Astrocyte of the cerebellum (primary cell): ENCODE measurements at places on chromosomes 6 and 20.

- DNase-seq = peak; percentile 79
Observed at GRCh38 chr6:3500262-3501014, 43.6 kb upstream of the SLC22A23 start.

- peak; percentile 80 for DNase-seq
Observed at GRCh38 chr6:118387921-118388701, 160.0 kb upstream of the PLN start.

DNA sequence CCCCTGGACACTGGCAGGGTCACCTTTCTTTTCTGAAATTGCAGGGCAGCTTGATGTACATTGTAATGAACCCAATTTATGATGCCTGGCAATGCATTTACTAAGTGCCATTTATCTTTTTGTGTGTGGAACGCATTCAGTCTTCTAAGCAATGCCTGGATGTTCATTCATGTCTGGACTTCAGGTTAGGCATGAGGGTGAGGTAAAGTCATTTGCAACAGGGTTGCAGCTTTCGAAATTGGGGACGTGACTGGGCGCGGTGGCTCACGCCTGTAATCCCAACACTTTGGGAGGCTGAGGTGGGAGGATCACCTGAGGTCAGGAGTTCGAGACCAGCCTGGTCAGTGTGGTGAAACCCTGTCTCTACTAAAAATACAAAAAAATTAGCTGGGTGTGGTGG is 134.6 kb downstream of the SOX4 start:
- DNase-seq = no peak

DNA sequence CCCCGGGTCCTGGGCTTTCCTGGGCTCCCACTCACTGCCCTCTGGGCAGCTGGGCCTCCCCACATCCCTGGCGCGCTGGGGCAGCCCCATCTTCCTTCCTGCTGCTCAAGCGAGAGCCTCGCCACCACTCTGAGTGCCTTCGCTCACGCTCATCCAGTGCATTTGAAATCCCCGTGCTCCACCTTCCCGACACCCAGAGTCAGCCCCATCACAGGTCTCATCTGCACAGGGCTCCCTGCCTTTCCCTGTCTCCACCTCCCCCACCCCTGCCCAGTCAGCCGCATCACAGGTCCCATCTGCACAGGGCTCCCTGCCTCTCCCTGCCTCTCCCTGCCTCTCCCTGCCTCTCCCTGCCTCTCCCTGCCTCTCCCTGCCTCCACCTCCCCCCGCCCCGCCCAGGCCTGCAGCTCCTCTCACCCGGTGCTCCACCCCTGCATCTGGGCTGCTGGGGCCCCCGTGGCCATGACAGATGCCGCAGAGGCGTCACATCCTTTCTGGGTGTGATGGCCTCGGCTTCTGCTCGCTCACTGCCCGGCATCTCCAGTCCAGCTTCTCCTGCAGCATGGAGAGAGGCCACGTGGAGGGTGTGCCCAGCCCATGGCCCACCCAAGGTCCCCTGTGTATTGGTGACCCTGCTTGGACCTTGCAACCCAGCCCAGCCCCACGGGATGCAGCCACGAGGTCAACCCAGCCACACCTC is 9.0 kb upstream of the BHLHE23 start:
- no peak for DNase-seq

- no peak for DNase-seq
Observed at GRCh38 chr6:36867471-36868224, 7.0 kb downstream of the PPIL1 start.

DNA sequence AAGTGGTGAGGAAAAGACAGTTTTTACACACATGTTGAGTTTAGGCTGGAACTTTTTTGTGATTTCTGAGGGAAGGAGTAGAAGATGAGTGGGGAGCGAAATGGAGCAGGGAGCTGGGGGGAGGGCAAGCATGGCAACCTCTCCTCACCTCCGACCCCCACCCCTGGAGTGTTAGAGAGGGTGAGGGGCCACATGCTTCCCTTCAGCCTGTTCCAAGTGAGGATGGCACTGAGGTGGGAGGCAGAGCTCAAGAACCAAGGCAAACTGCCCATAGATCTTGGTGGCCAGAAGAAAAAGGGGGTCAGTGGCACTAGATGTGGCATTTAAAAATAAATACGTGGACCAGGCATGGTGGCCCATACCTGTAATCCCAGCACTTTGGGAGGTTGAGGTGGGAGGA is 4.8 kb downstream of the TTBK1 start:
- DNase-seq = no peak

- no peak for DNase-seq
Observed at GRCh38 chr6:41255638-41256246, 27.6 kb downstream of the TREML4 start.

DNA sequence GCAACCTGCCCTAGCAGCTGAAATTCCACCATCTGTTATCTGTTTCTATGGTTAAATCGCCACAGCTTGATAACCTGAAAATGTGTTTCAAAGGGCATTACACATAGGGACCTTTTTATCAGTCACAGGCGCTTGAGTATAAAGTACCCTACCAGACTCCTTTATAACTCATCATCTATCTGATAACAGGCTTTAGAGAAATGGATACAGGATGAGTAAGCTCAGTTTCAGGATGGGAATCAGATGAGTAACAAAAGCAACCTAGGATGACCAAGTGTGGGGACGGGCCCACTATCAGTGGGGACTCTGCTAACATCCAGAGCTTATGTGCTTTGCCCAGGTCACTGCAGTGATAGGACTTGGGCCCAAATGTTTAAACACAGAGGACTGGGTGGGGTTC is 75.6 kb downstream of the PRND start:
- no peak for DNase-seq

- no peak for DNase-seq
Observed at GRCh38 chr6:115891750-115892149, 168.9 kb downstream of the FRK start.

DNA sequence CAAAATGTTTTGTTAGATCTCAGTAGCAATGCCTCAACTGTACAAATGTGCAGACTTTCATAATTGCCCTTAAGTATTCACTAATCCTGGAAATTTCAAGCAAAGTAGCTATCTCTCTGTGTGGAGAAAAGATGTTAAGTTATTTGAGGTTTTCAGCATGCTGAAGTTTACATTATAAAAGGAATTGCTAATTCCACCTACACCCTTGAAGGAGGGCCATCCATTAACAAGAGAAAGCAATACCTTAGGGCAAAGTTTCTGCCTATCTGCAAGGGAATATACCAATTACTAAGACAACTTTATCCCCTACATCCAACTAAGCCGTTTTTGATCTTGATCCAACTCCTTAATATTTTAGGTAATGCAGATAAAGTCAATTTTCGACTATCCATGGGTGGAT is 380.7 kb upstream of the BTBD3 start:
- DNase-seq = no peak

DNA sequence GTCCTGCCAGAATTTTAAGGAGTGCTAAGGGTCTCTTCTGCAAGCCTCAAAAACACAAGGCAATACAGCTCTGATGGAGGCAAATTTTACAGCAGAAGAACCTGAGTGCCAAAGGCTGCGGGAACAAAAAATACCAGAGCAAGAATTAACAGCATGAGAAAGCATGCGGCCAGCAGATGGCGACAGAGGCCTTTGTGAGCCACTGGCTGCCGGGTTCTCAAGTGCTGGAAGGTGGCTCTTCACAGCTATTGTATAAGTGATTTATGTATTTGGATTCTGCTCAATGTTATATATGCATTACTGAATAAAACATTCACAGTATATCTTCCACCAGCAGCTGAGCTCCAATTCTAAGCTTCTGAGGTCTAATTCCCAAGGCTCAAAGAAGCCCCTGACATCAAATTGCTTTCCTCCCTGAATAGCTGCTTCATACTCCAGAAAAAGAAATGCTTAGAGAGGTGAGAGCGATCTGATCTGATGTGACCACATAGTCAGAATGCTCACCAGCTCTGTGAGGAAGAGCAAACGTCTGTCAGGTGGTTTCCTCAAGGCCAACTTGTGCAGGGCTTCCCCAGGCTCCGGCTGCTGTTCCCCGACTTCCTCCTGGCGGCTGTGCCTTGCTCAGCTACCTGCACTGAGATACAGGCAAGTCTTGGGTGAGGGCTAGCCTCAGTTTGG is 58.6 kb downstream of the PPP1R3G start:
- peak; percentile 76 for DNase-seq

DNA sequence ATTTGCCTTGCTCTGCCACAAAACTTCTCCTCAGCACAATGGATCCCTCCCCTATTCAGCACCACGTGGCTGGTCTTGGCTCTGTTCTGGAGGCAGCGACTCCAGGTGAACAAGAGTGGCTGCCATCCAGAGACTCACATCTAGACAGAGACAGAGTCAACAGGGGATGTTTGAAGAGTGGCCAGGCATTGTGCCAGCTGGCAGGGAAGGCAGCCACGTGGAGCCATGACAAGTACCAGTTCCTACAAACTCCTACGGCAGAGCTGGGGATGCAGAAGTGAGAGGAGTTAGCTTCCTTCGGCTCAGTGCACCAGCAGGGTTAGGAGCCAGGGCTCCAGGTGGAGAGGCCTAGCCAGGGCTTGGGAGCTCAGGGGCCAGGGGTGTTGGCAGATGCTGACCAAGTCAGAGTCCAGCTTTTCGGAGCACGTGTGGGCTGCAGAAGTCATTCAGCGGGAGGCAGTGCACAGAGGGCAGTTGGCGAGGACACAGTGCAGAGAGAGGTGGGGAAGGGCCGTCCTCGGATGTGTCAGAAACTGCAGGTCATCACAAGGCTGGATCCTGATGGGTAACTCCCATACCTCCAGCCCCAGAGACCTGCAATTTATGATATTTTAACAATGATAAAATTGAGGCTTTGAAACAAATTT is 171.7 kb upstream of the PDE10A start:
- peak; percentile 11 for DNase-seq

GRCh38 chr6:54802775-54803634 is 43.6 kb upstream of the FAM83B start:
- peak; percentile 46 for DNase-seq

- no peak for DNase-seq
Observed at GRCh38 chr20:41279546-41280225, 37.8 kb downstream of the ZHX3 start.

DNA sequence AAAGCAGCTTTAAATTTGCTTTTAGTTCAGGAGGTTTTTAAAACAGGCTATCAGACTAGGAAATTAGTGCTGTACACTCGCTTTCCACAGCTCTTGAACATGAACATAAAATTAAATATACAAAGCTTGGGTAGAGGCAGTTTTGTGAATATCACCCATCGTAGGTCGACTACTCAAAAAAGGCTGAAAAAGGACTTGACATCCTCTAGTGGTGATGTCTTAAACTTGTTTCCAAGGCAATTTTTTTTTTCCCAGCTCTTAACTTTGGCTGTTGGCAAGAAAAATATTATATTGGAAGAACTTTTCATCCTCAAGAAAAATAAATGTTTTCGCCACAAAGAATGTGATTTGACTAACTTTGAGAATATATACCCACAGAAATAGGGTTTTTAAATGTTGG is 2.9 kb downstream of the MAP7 start:
- DNase-seq = peak; percentile 34

DNA sequence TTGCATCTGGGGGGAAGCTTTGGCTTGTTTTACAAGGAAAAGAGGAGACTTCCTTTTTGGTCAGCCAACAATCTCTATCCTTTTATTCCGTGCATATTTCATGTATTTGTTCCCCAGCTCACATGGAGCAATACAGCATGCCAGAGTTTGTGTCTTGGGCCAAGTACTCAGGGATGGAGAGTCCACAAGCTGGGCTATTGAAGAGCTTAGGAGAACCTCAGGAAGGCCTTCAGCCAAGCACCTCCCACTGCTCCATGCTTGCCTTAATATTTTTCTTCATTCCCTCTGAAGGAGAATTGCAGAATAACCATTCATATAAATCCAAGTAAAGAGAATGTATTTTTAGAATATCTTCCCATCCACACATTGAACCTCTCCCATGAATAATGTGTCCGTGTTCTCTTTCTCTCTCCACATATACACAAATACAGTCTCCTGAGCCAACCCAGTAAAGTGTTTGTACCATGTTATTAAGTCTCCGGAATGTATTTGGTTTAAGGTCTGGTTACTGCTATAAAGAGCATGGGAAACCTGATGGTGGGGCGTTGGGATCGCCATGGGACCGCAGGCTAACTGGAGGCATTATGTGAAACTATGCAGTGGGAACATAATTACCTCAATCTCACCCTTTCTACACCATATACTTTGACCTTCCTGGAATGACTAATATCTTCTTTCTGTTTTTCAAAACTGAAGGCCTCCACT is 3.0 kb downstream of the LAMA4 start:
- DNase-seq = no peak

DNA sequence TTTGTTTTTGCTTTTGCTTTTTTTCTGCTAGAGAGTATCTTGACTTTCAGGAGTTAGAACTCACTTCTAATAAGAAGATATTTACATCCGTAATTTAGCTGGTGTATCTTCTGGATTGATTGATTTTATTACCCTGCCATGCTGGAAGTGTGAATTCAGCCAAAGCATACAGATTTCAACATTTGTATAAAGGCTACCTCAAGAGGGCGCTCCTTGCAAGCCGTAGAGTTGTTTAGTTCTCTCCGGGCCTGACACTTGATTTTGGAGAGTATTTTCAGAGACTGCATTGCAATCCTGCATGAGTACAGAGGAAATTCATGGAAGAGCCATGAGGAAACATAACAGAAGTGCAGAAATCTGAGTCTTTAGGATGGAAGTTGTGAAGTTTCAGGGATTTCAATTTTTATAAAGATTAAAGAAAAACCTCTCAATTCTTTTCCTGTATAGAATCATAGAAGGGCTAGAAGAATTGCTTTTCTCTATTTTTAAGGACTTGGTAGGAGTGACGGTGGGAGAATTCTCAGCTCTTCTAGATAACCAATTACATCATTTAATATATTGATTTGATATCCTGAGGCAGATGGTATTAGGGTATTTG is 66.7 kb upstream of the TIAM2 start:
- peak; percentile 66 for DNase-seq

- no peak for DNase-seq
Observed at GRCh38 chr6:140077827-140078560, 703.5 kb upstream of the CITED2 start.

DNA sequence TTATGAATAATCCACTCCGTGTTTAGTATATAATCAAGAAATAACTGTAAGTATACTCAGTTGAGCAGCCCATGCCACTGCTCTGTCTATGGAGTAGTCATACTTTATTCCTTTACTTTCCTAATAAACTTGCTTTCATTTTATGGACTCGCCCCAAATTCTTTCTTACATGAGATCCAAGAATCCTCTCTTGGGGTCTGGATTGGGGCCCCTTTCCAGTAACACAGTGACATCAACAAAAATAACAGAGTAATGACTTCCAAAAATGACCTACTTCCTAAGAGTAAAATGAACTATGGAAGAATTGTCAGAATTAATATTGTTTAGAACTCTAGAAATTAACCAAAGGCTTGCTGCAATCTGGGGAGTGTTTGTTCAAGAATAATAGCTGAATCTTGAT is 8.8 kb downstream of the OR2H1 start:
- no peak for DNase-seq

DNA sequence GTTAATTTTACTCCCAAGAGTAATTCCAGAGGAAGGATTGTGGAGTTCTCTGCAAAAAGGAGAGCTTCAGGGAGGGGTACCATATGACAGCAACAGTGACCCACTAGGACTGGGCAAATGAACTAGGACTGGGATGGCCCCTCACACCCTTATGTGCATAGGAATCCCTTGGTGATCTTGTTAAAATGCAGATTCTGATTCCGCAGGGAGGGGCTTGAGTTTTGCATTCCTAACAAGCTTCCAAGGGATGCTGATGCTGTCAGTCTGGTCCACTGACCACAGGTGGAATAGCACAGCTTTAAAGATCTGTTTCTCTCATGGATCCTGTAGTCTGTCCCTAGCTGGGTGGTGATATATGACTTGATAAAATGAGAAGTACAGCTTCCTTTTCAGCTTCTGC is 6.3 kb upstream of the FOXA2 start:
- no peak for DNase-seq
